ENCODE measurements at places on chromosomes 13 and 19.

GRCh38 chr19:496986-497385 lies 700 bp downstream of the MADCAM1 start:
- no peak for DNase-seq

GRCh38 chr13:85537601-85538000 lies 261.6 kb downstream of the SLITRK6 start:
- DNase-seq, result no peak

- DNase-seq, result no peak
These were observed 100.0 kb downstream of the TSHZ3 start for GRCh38 chr19:31249217-31249616.

DNA sequence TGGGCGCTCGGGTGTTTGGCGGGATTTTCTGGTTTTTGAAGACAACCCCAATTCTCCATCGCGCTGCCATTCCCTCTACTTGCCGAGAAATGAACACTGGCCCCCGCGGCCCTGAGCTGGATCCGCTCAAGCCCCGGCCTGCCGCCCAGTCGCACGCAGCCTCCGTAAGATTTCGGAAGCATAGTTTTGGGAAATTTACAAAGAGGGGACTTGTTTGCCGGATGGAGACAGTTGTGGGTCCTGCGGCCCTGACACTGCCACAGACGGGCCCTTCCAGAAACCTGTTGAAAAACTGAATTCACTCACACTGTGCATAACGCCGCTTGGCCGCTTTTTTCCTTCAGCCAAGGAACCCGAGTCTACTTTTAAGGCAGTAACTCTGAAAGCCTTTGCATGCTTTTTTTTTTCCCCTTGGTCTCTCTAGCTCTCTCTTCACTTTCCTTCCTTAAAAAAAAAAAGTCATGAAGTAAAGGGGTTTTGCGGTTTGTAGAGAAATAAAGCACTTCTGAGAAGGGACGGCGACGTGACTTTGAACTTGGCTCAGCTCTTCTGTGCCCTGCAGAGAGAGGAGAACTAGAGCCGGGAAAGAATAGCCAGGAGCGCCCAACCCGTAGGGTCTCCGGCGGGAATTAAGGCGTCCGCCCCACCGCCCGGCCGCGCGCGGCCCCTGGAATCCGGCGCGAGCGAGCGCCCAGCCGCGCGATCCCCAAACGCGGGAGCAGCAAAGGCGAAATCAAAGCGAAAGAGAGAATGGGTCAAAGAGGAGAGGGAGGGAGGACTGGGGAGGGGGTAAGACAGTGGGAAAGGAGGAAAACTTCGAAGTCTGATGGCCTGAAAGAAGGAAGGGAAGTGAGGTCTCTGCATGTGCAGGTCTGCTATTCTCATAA lies 3.4 kb upstream of the ZIC2 start:
- no peak for DNase-seq

DNA sequence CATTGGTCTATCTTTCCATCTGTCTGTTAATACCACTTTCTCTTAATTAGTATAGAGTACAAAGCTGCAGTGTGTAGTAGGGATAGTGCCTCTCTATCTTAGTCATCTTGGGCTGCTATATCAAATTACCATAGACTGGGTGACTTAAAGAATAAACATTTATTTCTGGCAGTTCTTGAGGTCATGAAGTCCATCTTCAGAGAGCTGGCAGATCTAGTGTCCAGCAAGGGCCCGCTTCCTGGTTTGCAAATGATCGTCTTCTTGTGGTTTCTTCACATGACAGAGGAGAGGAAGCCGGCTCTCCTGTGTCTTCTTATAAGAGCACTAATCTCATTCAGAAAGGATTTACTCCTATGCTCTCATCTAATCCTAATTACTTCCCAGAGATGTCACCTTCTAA lies 6.1 kb downstream of the ZNF700 start:
- no peak for DNase-seq

DNA sequence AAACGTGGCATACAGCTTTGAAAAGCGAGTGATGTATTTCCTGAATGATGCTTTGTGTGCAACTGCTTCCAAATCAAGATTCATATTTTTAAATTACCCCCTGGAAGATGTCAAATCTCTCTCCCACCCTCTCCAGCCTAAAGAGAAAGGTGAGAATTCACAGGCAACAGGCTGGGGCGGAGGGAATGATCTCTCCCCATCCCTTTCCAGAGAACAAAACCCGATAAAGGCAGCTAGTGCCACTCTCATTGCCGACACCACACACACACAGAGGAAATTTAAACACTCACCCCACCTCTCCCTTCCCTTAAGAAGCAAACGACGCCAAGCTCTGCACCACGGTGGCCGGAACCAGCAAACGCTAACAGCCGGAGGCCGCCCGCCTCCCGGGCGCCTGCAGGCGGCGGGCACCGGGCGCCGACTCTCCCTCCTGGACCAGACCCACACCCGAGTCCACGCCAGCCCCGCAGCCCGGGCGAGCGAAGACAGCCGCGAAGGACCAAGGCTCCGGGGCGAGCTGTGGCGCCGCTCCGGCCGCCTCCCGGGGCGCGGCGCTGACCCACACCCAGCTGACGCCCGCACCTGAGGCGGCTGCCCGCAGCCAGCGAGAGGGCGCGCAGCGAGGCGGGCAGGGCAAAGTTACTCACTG lies 477 bp downstream of the LNX2 start:
- no peak for DNase-seq

- DNase-seq, result no peak
These were observed 388.5 kb upstream of the ZNF507 start for GRCh38 chr19:31956771-31957392.
